ENCODE measurements at places on chromosomes 3 and 15.

DNA sequence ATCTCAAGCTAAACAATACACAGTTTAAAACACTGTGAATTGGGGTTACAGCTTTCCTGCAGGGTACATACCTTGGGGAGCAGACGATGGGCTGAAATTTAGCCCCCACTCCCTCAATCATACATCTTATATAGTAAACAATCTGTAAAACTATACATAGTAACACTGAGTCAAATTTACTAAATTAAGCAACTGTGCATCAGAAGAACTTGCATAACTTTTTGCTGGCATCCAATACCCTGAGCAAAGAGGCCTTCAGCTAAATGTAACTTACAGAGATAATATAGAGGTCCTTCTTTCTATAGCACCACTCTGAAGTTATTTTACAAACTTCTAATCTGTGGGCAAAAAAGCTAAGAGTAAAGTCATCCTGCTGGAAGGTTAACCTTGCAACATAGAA, 603.6 kb upstream of the TGFBR2 start:
- no peak for DNase-seq

DNA sequence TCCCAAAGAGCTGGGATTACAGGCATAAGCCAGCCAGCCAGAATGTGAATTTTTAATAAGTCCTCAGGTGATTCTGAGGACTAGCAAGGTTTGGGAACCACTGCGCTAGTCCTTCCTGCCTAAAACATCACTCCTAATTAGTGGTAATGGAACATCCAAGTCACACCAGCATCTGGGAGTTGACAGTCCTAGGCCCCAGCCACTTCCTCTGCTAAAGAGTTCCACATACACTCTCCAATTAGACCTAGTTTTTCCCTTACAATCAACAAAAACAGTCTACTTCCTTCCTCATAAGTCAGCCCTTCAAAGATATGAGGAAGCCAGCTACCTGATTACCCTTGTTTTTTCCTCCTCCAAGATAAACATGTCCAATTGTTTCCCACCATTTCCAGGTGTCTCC, 78.1 kb downstream of the OXNAD1 start:
- no peak for DNase-seq

GRCh38 chr15:84821501-84822021, 4.4 kb downstream of the ALPK3 start:
- DNase-seq: no peak

DNA sequence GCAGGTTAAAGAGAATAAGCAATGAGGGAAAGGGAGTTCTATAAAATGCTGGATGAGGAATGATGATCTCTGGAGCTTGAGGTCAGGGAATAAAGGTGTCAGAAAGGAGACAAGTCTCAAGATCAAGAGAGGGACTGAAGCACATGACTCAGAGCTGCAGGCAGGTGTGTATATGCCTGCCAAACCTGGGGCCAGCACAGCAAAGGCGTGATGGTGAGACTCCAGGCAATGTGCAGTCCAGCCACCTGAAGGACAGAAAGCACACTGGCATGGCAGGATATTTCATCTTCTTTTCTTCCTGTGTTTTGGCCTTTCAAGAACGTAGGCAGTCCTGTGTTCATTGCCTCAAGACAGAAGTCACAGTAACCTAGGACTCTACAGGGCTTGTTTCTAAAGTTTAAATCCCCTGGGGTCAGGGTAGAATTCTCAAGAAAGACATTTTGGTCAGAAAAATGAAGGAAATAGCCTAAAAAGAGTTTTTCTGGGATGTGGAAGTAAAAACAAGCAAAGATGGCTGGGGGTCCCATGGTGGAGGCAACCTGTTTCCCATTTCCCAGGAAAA, 55.5 kb upstream of the TOPAZ1 start:
- DNase-seq: no peak

- no peak for DNase-seq
Observed at GRCh38 chr15:24878153-24878552, 76.6 kb upstream of the SNRPN start.

DNA sequence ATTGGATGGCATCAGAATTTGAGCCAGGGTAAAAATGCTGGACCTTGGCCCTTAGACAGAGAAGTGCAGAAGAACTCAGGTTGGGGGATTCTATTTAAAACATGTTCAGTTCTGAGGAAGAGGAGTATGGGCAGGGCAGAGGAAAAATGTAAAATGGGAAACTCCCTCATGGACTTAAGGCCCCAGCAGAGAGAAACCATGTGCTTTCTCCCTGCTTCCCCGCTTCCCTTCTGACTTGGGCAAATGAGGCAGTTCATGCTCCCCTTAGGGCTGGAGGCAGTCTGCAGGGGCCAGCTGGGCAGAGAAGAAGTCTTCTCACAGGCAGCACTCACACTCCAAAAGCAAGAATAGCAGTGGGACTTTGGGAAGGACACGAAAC, 9.9 kb upstream of the NUDT16 start:
- no peak for DNase-seq

GRCh38 chr3:76495216-76495615, 544.7 kb upstream of the ROBO2 start:
- DNase-seq: no peak

DNA sequence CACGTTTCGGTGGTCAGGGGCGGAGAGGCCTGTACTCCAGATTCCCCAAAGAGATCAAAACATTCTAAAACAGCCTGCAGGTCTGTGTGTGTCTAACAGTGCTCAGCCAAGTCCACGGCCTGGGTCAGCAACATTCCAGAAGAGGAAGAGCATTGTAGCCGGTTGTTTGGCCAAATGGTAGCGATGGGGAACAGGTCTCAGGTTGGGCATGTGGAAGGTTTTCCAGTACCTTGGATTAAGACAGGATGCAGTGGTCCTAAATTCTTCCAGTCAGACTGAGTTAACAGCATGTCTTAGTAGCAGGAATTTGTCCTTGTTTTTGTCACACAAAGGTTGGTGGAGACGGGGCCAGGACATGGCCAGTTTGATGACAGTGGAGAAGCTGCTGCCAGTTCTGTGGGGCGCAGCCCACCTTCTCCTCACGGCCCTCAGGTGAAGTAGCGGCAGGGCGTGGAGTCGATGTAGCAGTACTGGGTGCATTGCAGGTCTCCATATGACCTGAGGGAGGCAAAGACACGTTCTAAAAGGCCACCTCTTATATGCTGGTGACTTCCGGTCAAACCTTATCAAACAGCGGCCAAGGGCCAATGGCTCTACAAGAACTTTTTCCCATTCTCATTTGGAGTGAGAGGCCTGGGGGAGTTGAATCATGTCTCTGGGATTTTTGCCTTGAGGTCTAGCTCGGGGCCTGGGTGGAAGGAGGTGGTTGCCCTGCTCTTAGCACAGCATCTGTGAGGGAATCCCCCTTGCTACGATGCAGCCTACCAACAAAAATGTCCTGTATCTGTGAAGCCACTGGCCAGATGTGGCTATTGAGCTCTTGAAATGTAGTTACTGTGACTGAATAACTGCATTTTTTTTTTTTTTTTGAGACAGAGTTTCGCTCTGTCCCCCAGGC, 24.1 kb downstream of the EAF1 start:
- no peak for DNase-seq

DNA sequence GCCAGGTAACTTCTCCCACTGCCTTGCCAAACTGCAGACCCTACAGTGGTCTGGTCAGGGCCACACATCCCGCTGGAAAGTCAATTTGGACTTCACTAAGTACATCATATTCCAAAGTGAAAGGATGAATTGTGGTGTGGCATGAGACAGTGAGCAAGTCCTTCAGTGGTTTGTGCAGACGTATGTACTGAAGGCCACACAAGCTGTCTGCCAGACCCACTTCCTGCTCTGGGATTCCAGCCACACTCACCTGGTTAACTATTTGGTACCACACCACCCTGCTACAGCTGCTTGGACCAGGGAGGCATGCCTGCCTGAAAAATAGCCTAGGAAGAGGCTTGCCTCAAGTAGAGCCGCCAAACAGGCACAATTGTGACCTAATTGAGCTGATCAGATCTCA, 94.1 kb upstream of the STRIT1 start:
- no peak for DNase-seq

DNA sequence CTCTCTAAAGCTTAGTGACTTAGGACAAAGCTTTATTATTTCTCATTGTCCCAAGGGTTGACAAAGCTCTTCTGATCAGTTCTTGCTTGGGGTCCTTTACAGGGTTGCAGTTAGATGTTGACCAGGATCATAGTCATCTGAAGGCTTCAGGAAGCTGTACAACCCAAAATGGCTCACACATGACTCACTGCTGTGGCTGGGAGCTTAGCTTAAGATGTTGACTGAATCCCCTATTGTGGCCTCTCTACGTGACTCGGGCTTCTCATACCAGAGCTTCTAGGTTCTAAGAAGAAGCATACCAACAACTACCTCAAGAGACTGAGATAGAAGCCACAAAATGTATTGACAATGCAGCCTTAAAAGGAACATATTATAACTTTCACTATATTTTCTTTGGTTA, 569.6 kb upstream of the ROBO2 start:
- no peak for DNase-seq

GRCh38 chr3:145981056-145981455, 179.9 kb downstream of the PLOD2 start:
- DNase-seq: no peak

DNA sequence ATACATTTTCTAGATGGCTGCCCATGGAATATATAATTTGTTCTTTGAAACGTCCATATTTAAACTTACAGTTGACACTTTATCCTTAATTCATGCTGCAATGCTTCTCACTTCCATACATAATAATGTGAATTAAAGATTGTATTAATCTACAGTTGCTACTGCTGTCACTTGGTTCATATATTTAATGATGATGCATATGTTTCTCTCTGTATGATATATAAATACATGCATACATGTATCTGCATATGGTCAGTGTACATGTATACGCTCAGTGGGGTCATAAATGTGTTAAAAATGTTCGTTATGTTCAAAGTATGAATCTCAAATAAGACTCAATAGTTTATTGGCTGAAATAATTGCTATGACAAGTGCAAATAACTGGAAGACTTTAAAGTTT, 382.5 kb downstream of the NLGN1 start:
- no peak for DNase-seq

DNA sequence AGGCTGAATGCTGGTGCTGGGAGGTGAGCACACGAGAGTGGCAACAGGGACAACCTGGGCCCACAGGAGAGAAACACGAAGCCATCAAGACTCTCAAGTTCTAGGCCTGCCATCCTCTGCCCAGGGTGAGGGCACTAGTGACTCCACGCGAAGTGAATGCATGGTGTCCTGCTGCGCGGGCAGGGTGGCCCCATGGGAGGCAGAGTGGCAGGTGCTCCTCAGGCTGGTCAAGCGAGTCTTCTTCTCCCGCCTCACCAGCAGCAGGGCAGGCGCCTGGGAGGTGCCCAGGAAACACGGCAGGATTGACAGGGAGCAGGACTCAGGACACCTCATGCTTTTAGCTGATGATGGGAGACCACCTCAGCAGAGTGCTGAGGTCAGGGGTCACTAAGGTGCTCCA, 26.9 kb downstream of the STIMATE start:
- no peak for DNase-seq

DNA sequence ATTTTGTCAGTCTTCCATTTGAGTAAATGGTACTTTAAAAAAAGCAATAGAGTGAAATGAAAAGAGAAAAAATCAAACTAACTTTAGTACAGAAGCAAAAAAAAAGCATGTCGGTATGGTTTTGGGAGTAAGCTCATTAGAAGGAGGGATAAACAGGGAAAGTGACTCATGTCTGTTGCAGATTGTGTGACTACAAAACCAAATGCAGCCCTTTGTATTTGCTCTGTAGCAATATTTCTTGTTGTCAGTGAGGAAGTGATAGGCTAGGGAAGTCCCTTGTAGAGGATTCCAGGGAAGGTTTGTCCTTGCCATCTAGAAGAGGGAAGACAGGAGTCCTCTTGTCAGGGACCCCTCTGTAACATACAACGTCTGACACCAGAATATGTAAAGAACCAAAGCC, 150.5 kb upstream of the POU1F1 start:
- DNase-seq: no peak

DNA sequence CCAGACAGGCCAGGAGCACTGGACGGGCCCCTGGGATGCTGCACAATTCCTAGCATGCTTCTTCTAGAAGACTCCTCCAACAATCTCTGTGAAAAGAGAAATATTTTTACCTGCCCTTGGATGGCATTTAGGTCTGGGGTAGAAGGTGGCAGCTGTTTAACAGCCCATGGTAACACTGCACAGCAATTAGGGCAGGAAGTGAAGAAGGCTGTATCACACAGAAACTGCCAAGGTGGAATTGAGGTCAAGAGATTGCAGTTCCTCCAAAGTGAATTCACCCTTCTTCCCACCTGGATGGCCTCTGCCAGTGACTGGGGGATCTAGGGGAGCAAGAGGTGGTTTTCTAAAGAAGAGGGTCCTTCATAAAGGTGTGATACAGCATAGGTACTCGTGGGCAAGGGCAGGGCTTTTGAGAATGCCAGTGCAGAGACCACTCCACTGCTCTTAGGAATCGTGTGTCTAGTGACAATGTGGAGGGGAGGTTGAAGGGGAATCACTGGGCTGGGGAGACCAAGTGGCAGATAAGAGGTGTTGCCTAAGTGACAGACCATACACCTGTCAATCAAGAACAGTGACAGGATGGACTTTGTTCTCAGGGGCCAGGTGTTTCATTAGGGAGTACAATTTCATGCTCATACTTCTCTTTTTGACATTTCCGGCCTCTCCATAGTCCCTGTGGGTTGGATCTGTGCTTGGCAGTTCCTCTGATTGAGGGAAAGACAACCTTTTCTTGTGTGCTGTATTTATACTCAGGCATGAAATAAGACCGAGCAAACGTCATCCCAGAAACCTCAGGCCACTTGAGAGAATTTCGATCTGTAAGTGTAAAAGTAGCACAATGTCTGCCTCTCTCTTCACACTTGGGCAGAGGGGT, 83.5 kb upstream of the BCL6 start:
- DNase-seq: no peak

GRCh38 chr3:127408684-127409420, 121.0 kb upstream of the PRR20G start:
- DNase-seq: no peak

- DNase-seq: no peak
Observed at GRCh38 chr15:83287541-83288027, 3.1 kb upstream of the BNC1 start.

DNA sequence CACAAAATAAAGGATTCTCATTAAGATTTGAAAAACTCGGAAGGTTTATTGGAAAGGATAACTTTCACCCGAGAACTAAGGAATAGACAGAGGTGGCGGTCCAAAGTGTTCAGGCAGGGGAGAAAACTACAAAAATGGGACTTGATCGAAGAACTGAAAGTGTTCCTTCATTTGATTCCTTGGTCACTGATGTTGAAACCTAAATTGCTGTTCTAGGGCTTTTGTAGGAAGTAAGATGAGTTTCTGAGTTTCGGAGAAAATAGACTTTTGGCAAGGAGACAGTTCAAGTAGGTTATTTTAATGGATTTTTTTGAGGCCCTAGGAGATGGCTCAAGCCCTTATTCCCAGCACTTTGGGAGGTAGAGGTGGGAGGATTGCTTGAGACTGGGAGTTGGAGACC, 1.4 kb downstream of the TRIP4 start:
- no peak for DNase-seq

DNA sequence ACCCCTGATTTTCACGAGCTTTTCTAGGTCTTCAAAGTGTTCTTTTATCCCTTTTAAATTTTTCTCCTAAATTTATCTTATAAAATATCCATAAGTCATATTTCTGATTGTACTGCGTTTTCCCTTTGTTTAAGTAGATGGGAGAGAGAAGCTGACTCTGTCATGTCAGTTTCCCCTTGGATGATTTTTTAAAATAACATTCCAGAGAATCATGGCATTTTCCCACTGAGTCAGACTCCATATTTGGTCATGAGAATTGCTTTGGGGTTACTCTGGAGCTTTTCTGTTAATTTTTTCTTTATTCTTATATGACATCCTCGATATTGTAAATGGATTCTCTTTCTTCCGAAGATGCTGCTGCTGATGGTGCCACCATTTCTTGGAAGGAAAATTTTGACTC, 28.6 kb upstream of the UMPS start:
- DNase-seq: no peak
